LNCaP clone FGC (cell line): ENCODE measurements at places on chromosomes 2 and 18.

- no peak for DNase-seq
These were observed 109.3 kb downstream of the ANTXR1 start for GRCh38 chr2:69122271-69122670.

- no peak for DNase-seq
These were observed 46.7 kb upstream of the B3GNT7 start for GRCh38 chr2:231348704-231349373.

GRCh38 chr2:215684448-215685237 is 248.8 kb upstream of the FN1 start:
- no peak for DNase-seq

DNA sequence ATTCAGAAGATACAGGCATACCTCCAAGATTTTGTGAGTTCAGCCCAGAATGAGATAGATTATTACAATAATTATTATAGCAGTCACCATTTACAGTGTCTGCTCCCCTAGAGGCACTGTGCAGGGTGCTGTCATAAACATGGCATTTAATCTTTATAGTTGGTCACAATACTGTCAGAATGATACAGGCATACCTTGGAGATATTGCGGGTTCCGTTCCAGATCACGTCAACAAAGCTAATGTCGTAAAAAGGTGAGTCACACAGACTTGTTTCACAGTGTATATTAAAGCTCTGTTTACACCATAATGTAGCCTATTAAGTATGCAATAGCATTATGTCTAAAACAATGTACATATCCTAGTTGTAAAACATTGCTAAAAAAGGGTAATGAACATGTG is 45.6 kb downstream of the ZRANB3 start:
- DNase-seq, result peak; percentile 40

DNA sequence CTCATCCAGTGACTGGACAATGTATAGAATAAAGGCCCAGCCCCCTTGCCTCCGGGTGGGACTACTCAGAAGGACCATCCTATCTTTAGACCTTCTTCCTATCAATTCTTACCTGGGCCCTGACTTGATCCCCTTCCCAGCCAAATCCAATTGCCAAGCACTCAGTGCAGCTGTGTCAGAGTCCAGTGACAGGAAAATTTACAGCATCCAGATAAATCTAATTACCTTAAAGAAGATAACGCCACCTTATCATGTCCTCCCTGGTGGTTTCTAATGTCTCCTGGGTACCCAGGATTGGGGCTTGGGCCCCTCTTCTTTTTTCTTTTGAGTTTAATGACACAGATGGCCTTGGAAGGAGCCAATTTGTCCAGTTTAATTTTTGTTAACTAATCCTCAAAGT is 19.3 kb downstream of the LHCGR start:
- DNase-seq, result no peak

GRCh38 chr18:63063171-63063570 is 256.4 kb downstream of the BCL2 start:
- no peak for DNase-seq

- no peak for DNase-seq
These were observed 437.9 kb downstream of the TXNL1 start for GRCh38 chr18:56200381-56200911.

GRCh38 chr2:29879456-29879855 is 41.9 kb downstream of the ALK start:
- DNase-seq, result no peak

DNA sequence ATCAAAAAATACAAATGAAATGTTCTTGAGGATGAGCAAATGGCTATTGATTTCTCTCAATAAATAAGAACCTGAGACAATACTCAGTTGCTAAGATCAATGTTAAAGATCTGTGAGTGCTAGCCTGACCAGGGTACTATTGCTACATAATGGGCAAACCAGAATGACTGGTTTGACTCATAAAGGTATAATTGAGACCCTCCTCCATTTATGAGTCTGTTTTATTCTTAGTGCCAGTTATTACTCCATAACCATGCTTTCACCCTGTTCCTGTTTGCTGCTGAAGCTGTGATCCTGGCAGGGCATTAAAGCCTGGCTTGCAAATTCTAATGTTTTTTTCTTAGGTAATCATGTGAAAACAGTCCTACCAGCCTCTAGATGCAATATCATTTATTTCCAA is 56.6 kb upstream of the PPM1B start:
- DNase-seq, result peak; percentile 49

- DNase-seq, result no peak
These were observed 5.6 kb upstream of the LRATD1 start for GRCh38 chr2:14626873-14627272.

DNA sequence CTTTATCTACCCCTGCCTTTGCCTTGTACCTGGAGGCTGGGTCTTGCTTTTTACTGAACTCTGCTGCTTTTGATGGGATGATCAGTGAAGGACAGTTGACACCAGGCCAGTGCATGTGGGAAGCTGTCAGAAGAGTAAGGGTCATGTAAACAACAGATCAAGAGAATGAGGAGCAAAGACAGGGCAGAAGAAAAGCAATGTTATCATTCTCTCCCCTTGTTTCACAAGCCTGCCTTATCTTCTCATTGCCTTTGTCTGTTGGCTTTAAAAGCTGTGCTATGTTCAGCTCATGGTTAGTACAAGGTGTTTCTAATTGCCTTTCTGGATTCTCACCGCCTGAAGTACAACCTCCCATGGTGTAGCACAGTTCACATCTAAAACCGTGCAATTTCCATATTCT is 27.6 kb downstream of the LYPD1 start:
- no peak for DNase-seq

DNA sequence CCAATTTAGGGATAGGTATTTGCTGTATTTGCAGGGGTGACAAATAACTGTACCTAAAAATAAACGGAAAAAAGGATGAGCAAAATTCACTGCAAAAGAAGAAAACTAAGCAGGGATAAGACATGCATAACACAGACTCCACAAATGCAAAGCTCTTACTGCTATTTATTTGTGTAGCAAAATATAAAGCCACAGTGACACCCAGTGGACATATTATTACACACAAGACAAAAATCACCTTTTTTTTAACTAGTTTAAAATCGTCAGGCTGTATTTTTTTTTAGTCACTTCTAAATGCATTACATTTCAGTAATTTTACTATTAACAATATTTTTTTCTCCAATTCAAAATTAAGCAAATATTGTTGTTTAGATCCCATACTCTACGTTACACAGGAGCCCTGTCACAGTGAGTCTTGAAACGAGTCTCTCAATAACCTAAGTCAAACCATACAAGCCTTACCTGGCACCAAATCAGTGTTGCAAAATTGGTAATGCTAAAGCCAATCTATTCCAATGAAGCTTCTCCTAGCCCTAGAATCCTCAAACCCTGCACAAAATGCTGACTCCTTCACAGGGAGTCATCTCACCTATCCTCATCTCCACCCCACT is 23.7 kb downstream of the METTL4 start:
- DNase-seq, result no peak

DNA sequence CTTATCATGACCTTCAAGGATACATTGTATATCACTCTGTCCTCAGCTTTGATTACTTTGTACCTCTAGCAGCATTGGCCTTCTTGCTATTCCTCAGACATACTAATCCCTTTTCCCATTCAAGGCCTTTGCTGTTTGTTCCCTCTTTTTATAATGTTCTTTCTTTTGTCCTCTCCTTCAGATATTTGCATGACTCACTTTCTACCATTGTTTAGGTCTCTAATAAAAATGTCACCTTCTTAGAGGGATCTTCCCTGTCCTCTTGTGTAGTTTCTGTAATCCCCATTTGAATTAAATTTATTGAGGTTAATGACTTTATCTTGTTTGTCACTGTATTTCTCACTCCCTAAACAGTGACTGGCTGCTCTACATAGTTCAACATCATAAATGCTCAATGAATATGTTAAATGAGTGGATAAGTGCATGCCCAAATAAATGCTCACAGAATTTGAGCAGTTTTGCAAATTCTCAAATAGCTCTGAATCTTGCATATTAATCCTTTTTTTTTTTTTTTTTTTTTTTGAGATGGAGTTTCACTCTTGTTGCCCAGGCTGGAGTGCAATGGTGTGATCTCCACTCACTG is 135.9 kb downstream of the AGPS start:
- no peak for DNase-seq
